Activated naive CD4-positive, alpha-beta T cell treated with Interleukin-2 at 50 U/mL for 16 hours (primary cell): ENCODE measurements at places on chromosomes 16 and 17.

GRCh38 chr17:29640413-29640812 lies 17.7 kb upstream of the CORO6 start:
- no peak for DNase-seq

- no peak for DNase-seq
Measured at GRCh38 chr16:1917665-1918350, 407 bp downstream of the HS3ST6 start.

DNA sequence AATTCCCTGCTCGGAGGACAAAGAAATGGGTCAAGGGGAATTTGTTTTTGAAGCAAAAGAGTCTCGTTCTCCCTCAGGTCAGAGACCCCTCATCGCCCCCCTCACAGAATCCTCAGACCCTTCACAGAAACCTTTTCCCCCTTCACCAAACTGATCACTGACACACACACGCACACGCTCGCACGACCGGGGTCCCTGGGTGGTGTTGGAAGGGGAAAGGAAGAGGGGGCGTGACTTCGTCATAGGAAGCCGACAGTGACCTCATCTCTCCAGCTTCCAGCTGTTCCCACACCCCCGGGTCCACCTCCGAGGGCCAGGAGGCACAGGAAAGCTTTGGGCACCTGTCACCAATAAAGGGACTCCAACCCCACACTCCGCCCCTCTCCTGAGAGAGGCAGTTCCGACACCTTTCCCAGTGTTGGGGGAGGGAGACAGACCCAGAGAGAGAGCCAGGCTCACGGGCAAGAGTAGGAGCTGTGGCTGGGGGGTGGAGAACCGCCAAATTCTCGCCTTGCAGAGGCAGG lies 1.2 kb downstream of the ASGR1 start:
- no peak for DNase-seq

GRCh38 chr17:37259030-37259735 lies 116.6 kb upstream of the C17orf78 start:
- DNase-seq: no peak

- DNase-seq: peak; percentile 33
Measured at GRCh38 chr17:58666858-58667267, 25.0 kb downstream of the TEX14 start.

DNA sequence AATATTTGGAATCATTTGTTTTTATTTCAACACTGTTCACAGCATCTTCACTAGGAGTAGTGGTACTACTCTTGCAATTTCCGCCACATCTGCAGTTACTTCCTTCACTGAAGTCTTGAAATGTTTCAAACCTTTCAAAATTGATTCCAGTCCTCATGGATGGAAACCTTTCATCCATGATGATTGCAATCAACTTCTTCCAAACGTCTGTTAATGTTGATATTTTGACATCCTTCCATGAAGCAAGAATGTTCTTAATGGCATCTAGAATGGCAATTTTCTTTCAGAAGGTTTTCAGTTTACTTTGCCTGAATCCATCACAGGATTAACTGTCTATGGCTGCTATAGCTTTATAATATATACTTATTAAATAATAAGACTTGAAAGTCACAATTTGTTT lies 736.8 kb upstream of the CA10 start:
- no peak for DNase-seq

DNA sequence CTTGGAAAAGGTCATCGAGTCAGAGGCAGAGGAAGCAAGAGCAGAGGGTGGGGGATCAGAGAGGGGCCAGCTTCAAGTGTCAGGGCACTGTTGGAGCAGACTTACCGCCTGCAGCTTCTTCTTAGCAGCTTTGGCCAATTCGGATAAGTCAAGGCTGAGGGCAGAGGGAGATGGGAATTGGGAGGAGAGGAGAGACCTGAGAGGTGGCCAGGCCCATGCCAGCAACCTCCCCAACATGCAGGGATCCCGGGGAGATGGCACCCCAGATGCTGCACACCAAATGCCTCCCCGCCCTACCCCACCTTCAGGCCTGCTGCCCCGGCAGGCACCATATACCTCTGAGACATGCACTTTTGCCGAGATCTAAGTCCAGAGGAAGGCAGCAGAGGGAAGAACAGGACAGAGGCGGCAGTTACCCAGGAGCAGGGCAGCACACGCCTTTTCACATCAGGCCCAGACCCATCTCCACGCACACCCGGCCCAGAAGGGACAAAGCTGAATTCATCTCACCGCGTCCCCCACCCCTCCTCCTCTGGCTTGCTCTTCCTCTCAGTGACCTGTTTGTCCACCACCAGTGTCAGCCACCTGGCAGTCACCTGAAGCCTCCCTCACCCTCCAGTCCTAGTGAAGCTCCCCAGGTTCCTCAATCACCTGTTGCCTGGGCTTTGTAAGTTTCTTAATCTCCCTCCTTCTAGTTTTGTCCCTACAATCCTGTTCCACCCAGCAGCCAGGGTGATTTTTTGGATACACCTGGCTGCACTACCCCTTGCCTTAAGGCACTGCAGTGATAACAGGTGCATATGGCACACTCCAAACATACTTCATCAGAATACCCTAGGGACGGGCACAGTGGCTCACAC lies 10.4 kb downstream of the TP53I13 start:
- DNase-seq: no peak

DNA sequence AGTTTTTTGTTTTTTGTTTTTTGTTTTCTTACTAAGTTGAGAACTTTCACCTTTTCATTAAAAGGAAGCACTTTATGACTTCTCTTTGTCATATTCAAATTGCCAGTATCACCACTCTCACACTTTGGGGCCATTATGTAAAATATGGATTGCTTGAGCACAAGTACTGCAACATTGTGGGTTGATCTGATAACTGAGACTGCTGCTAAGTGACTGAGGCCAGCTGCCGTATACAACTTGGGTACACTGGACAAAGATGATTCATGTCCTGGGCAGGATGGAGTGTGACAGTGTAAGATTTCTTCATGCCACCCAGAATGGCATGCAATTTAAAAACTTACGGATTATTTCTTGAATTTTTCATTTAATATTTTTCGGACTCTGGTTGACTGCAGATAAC lies 7.8 kb downstream of the TTC19 start:
- no peak for DNase-seq

- no peak for DNase-seq
Measured at GRCh38 chr16:75579281-75579834, 13.2 kb downstream of the GABARAPL2 start.

GRCh38 chr17:53630115-53630514 lies 192.6 kb upstream of the KIF2B start:
- DNase-seq: no peak

GRCh38 chr17:49067163-49067562 lies 65.4 kb upstream of the B4GALNT2 start:
- DNase-seq: no peak

DNA sequence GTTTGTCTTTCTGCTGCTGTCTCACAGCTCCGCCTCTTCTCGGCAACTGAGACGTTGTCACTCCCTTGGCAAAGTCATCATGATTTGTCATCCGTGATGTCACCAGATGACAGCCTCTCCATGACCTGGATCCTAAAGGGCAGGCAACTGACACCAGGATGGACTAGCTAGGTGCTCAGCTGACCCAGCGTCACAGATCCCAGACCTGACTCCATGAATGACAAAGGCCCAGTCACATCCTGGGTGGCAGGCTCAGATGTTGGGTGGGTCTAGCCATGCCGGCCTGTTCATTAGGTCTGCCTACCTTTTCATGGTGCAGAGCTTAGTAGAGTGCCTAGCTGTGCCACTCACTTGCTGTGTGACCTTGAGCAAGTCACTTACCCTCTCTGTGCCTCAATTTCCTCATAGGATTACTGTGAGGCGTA lies 3.8 kb upstream of the TMEM238L start:
- no peak for DNase-seq

GRCh38 chr17:78817123-78817522 lies 23.5 kb downstream of the USP36 start:
- peak; percentile 73 for DNase-seq

DNA sequence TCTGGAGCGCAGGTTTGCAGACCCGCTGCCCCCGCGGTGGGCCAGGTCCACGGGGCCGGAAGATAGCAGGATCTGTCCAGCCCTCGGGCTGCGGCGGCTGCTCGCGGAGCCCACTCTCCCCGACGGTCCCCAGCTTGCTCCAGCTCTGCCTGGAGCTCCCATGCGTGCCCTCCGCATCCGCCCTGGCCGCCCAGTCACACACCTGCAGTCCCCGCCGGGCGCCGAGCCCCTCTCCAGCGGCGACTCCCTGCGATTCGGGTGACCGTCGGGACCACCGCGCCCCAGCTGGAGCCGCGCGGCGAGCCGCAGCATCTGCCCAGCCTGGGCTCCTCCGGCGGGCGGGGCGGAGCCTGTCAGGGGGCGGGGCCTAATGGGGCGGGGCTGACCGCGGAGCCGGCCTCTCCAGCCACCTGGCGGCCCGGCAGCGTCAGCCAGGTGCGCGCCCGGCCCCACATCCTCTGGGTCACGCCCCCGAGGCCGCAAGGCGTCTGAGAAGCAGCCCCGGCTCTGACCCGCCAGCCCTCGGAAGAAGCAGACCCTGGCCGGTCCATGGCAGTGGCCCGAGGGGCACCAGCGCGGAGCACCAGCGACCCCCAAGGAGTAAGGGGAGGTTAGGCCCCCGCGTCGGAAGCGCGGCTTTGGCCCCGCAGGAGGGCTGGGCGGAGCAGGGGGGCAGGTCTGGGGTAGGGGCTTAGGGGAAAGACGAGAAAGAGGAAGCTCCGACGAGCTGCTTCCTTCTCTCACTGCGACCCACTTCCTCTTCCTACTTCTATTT lies at the start of gene PIK3R5:
PIK3R5 (minus strand) TSS at position 314 of the 775 bp plus-strand sequence. CDS start 54,213 bp downstream, outside the sequence.
- peak; percentile 79 for DNase-seq

DNA sequence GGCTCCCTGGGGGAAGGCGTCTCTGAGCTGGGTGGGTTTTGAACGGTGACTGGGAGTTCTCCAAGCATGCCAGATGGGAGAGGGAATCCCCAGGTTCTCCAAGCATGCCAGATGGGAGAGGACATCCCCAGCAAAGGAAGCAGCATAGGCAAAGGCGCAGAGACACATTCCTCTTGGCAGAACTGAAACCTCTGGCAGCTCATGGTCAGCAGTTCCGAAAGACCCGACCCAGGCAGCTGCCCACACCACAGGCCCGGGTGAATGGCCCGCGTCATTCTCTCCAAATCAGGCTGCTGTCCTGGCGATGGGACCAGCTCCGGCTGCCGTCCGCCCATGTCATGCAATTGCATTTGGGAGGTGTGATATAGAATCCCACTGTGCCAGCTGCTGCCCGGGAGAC lies 8.0 kb downstream of the ZNF469 start:
- DNase-seq: no peak

DNA sequence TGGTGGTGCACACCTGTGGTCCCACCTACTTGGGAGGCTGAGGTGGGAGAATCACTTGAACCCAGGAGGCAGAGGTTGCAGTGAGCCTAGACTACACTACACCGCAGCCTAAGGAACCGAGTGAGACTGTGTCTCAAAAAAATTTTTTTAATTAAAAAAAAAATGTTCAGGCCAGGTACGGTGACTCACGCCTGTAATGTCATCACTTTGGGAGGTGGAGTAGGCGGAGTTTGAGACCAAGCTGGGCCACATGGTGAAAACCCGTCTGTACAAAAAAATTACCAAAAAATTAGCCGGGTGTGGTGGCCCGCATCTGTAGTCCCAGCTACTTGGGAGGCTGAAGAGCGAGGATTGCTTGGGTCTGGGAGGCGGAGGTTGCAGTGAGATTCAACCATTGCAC lies 3.6 kb upstream of the FAM222B start:
- peak; percentile 17 for DNase-seq

DNA sequence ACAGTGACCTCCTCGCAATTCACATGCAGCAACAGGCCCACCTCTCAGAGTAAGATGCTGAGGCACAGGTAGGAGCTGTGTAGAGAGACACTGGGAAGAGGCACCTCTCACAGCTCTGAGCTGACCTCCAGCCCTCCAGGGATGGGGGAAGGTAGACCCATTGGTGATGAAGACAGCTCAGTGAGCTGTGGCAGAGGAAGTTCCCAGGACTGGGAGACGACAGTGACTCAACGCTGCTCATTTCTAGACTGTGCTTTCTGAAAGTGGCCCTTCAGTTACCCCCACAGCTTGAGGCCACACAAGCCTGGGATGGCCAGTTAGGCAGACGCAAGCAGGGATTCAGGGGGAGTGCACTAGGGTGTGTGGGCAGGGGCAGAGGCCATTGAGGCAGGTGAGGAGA lies 2073.2 kb downstream of the TP53TG3F start:
- DNase-seq: no peak
